ENCODE measurements at places on chromosomes 12 and 14.

- no peak for DNase-seq
Observed at GRCh38 chr12:7787574-7788293, 1.5 kb upstream of the NANOG start.

DNA sequence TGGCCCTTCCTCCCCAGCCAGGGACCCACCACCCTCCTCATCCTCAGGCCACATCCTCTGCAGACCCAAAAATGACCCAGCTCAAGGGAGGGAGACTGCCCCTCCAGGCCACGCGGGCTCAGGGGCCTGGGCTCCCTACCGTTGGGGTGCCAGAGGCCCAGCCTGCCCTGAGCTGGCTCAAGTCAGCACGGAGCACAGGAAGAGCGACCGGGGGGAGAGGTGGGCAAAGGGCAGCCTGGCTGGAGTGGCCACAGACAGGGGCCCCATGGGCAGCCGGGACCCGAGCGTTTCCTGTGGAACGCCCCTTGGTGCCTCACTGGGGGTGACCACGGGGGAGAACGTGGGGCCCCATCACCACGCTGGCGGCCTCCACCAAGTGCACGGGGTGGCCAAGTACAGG is 10.7 kb downstream of the JAG2 start:
- DNase-seq = no peak

DNA sequence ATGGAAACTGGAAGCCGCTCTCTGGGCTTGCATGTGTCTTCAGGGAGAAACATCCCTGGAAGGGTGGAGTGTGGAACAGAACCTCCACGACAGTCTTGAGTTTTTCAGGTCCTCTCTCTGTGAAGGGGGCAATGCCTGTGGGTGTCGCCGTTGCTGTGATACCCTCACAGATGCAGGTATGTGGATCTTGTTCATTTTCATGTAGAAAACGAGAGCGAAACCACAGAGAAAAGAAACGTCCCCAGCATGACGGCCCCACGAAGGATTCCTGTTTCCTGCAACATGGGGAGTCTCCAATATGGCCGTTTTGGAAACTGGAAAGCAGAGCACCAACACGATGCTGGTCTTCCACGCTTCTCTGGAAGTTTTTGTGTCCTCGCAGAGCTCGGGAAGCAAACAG is 187.9 kb downstream of the ALG10 start:
- no peak for DNase-seq

- peak; percentile 76 for DNase-seq
Observed at GRCh38 chr12:5230156-5230555, 186.5 kb downstream of the KCNA5 start.

GRCh38 chr12:96729886-96730285 is 177.2 kb upstream of the NEDD1 start:
- DNase-seq = no peak

- peak; percentile 87 for DNase-seq
Observed at GRCh38 chr14:23120541-23121251, 1.6 kb upstream of the CEBPE start.
